ENCODE measurements at places on chromosomes 7 and 10.

GRCh38 chr10:44752451-44753441 lies 158.4 kb upstream of the TMEM72 start:
- DNase-seq, result no peak

- DNase-seq, result no peak
These were observed 222.4 kb downstream of the CACNA2D1 start for GRCh38 chr7:82221152-82221674.

DNA sequence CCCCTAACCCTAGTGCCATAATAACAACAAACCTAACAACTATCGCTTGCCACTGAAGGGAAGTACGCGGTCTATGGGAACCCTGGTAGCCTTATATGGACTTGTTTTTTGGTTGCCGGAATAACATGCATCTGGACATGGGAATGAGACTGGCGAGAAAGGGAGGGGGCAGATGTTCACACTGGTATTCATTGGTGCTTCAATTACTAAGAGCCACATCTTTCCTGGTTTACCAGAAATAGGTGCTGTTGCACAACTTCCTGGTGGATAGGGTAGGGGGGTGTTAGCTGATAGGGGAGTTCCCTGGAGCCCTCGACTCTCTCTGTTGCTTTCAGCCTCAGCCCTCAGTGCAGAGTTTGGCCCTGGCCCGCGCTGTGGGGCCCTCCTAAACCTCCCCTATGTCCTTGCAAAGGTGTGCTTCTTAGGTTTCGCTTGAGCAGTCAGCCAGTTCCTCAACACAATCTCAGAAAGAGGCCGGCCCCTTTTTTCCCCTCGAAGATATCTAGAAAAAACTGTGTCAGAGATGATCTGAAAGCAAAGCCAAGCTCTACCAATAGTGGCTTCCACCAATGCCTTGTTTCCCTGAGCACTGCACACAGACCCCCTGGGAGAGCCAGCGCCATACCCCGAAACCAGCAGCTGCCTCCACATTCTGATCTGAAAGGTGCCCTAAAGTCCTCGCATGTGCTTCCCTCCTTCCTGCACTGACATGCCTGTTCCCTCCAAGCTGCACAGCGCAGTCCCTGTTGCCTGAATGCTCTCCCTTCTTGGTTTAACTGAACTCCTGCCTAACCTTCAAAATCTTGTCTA lies 13.5 kb downstream of the TBXAS1 start:
- no peak for DNase-seq

DNA sequence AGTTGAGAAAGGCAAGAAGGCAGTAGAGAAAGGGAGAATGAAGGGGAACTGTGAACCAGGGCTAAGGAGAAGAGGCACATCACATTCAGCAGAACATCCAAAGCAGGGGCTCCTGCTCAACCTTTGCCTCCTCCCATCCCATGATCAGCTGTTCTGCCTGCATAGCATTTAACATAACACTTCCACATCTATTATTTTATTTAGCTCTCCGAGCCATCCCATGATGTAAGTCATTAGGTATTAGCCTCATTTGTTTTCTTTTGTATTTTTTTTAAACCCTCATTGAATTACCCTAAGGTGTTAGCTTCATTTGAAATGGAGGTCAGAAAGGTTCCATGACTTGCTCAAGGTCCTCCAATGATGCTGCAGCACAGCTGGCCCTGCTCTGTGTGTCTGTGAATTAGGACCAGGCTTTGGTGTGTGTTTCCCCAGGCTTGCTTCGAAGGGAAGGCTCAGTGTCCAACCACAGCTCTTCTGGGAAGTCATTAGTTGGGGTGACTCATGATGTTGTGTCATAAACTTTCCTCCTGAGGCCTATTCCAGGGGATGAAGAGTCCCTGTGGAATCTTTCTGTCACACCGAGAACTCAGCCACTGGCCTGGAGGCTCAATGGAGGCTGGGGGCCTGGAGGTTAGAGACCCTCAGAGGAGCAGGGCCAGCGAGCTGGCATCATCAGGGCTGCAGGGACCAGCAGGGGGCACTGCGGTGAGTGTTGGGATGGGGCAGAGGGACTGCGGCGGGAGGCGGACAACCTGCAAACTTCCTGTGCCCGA lies 16.5 kb downstream of the NPFFR1 start:
- no peak for DNase-seq

DNA sequence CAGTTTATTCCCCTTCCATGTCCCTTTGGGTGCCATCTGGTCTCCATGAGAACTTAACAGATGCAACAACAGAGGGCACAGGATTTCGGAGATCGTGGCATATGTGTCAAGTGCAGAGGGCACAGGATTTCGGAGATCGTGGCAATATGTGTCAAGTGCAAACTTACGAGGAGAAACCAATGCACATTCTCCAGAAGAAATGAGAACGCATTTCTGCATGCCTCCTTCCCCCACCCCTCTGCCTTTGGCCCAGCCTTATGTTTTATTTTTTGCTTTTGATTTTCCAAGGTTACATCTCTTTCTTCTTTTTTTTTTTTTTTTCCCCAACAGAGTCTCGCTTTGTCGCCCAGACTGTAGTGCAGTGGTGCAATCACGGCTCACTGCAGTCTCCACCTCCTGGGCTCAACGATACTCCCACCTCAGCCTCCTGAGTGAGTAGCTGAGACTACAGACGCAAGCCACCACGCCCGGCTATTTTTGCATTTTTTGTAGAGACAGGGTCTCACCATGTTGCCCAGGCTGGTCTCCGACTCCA lies 586 bp upstream of the ANKRD26 start:
- no peak for DNase-seq

DNA sequence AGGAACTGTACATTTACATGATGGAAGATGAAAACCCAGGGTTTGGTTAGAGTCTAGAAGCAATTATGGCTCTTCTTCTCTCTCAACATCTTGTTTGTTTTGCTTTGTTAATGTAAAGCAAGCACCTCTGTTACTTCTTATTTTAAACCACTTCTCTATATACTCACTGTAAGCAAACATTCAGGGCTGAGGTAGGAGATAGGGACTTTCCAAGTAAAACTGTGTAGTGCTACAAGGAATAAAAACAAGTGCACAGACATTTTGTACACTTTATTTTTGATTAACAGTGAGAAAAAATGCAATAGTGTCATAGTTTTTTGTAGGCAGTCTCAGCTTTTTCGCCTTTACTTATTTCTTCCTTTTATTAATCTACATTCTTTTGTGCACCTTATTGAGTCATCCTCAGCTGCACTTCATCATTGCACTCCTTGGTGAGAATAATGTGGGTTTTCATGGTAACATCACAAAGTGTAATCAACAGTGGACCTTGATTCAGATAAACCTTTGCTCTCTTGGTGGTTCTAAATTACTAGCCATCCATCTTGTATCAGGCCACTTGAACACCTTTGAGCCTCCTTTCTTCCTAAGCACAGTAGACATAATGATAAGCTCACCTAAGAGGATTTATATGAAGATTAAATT lies 52.9 kb downstream of the ELMO1 start:
- DNase-seq, result no peak

DNA sequence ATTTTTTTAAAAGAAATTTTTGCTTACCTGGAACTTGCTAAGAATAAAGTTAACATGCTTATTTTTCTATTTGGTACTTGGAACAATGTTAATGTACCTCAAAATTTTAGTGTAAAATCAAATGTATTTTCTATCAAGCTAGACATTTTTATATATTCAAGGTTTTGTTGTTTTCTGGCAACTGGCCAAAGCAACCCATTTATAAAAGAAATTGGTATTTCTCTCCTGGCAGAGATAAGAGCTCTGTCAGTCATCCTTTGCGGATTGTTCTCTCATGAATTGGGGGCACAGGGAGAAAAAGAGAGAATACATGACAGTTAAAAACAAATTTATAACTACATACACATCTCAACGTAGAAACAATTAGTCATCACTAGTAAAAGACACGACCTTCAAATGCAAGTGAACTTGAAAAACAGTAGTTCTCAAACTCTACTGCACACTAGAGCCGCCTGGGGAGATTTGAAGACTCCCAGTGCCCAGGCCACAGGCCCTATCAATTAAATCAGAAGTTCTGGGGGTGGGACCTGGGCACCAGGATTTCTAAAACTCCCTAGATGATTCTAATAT lies 152.4 kb upstream of the LAMB4 start:
- no peak for DNase-seq

GRCh38 chr10:44393051-44393630 lies 8.2 kb upstream of the CXCL12 start:
- no peak for DNase-seq

GRCh38 chr7:139094596-139094995 lies 14.9 kb downstream of the ZC3HAV1 start:
- no peak for DNase-seq

DNA sequence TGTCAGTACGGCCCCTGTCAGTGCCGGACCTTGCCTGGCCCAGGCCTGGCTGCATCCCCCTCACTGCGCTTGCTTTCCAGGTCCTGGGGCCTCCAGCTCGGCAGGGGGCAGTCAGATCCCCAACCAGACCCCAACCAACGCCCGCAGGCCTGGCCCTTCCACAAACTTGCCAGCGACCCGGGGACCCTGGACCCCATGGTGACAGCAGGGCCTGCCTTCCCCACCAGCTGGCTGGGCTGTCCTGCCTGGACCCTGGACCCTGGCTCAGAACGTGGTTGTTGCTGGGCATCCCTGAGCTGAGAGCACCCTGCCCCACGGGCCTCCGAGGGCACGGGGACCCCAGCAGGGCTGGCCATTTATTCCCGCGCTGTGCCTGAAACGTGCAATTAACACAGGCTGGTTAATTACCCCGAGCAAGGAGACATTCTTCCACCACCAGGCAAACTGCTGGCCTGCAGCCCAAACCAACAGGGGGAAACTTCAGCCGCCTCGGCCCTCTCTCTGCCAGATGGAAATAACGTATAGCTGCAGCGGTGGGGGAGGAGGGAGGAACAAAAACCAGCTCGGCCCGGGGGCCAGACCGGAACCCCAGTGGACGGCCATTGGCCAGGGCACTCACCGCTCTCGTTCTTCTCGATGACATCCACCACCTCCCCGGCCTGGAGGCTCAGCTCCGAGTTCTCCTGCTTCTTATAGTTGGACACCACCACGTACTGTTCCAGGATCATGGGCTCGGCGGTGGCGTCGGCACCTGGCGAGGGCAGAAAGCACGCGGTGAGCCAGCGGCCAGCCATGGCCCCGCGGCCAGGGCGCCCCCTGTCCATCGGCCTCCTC lies 167.1 kb downstream of the NEURL1 start:
- DNase-seq, result no peak

DNA sequence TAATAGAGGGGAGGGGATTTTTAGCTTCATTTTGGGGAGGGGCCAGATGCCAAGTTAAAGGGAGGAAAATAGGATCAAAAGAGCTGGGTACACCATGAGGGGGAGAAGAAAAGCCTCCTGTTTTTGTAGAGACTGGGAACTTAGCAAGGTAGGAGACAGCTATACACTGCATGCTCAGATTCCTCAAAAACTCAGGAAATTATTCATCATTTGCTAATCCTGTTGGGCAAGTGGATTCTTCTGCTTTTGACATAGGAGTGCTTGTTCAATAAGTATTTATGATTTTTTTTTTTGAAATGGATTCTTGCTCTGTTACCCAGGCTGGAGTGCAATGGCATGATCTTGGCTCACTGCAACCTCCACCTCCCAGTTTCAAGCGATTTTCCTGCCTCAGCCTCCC lies 73.4 kb downstream of the LYZL2 start:
- DNase-seq, result no peak

DNA sequence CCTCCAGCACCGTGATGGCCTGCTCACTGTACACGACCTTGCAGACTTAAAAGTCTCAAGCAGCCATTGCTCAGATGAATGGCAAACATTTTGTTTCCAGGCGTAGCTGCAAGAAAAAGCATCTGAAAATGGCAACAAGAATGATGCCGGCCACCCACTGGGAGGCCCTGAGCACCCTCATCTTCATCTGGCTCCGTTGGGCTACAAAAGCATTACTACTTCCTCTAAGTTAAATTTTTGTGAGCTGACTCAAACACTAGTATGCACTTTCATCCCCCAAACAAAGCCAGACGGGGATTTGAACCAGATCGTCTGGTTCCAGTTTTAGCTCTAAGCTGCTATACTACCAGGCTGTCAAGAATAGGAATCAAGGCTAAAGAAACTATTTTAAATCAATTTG lies 116.6 kb upstream of the CDK1 start:
- no peak for DNase-seq

GRCh38 chr10:96687317-96688012 lies 32.8 kb downstream of the PIK3AP1 start:
- DNase-seq, result no peak

GRCh38 chr10:5595994-5596471 lies 70.4 kb downstream of the ASB13 start:
- no peak for DNase-seq

DNA sequence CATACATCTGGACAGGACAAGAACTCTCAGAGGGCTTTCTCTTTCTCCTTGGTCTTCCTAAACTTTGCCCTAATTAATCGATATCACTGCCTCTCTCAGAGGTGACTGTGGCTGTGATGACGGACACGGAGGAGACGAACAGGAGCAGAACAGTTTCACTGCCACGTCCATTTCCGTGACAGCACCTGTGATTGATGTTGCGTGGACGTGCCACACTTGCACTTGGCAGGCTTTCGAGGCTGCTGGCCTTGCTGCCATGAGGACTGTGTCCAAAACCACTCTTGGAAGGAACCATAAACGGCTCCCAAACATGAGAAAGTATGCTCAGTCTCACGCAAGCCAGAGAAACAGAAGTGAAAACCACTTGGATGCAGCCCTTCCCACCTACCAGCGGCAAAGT lies 308.1 kb downstream of the DNAJB6 start:
- no peak for DNase-seq

- DNase-seq, result no peak
These were observed 13.2 kb upstream of the PRKCQ start for GRCh38 chr10:6593241-6593671.

DNA sequence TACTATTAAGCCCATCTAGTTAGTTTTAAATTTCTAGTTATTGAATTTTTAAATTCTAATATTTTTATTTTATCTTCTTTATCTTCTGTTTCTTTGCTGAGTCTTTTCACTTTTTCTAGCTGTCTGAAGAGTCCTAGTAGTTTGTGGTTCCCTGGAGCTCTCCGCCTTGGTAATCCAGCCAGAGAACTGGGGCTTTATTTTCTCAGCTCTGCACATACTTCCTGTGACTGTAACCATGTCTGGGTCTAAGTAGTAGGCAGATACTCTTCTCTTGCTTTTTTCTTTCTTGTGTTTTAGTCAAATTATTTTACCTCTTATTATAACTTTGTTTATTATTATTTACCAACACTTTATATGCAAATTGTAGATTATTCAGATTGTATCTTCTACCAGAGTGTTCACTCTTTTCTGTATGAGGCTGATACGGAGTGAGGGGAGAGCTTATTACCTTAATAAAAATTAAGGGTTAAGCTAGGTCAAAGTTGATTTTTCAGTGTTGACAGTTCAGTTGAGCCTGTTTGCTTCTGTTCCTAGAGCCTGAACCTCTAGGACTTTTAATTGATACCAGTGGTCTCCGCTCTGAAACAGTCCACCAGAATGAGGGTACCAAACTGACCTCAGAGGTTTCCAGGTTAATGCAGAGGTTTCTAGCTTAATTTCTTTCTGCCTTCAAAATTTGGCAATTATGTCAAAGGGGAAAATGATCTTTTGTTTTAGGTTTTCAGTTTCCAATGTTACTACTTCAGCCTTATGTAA lies 155.4 kb downstream of the ADK start:
- DNase-seq, result no peak

GRCh38 chr7:94649450-94649849 lies 6.5 kb downstream of the SGCE start:
- no peak for DNase-seq
